ENCODE measurements at places on chromosomes 12 and 14.

DNA sequence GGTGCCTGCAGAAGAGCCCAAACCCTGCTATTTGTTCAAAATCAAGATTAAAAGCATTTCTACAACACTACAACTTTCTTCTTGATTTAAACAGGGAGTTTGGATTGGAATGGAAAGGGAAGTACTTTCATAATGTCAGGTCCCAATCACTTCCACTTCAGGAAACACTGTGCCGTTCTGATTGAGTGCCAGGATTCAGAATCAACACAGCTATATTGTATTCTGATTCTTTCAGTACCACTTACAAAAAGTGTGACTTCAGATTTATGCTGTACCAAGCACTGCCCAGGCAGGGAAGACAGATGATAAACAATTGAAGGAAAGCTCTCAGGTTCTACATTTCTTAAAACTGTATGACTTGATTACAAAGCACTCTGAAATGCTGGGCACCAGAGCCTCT is 3.2 kb downstream of the TDP1 start:
- no peak for DNase-seq

GRCh38 chr12:124751654-124752355 is 111.9 kb downstream of the SCARB1 start:
- no peak for DNase-seq

DNA sequence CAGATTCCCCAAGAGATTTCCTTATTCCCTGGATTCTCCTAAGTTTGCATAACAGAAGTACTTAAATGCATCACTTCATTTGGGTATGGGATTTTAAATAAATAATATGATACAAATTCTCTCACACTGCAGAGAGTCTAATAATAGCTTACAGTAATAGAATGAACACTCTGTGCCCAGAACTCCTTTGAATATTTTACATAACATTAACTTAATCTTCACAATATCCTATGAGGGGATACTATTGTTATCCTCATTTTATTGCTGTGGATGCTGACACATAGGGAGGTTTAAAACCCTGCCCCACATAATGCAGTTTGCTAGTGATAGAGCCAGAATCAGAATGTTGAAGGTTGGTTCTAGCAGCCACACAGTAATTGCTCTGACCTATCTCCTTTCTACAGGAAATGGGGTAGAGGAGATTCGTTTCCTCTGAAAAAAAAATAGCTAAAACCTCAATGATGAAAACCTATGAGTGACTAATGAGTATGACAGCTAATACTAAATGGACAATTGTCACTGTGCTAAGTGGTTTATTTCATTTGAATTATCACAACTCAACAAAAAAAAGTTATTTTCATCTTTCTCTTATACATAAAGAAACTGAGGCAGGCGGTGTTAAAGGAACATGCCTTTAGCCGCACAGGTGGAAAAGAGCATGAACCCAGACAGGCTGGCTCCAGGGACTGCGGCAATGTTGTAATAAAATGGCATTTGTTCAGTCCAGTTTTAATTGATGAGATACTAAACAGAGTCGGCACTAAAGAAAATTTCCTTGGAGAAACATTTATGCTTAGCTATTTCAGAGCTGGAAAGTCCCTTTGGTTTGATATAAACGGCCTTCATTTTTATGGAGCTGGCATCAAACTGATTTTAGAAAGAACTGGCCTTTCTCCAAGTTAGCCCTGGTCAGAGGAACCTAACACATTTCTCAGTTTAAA is 880.9 kb downstream of the NRXN3 start:
- DNase-seq, result no peak

- peak; percentile 26 for DNase-seq
These were observed 23.2 kb downstream of the FOS start for GRCh38 chr14:75301666-75302325.

GRCh38 chr12:41459111-41459905 is 271.2 kb downstream of the PDZRN4 start:
- DNase-seq, result no peak

GRCh38 chr12:78418919-78419318 is 445.7 kb upstream of the SYT1 start:
- no peak for DNase-seq

All from fibroblast of skin of right quadriceps (primary cell).